Kasumi-1 (cell line): ENCODE measurements at places on chromosomes 2 and 18.

DNA sequence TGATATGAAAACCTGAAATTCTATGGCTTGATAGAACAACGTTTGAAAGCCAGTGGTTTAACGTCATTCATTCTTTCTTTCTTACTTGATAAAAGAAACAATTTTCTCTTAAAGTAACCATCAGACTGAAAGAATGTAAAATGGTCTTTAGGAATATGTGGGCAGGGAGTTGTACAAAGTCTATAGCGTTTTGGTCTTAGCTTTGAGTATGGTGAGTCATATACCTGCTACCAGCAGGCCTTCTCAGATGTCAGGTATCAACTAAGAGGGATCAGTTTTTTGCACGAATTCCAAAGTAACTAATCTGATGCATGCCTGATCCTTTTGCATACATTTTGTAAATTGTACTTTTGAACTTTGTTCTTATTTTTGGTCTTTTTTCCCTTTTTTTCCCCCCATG lies 101.5 kb upstream of the DSEL start:
- no peak for DNase-seq

DNA sequence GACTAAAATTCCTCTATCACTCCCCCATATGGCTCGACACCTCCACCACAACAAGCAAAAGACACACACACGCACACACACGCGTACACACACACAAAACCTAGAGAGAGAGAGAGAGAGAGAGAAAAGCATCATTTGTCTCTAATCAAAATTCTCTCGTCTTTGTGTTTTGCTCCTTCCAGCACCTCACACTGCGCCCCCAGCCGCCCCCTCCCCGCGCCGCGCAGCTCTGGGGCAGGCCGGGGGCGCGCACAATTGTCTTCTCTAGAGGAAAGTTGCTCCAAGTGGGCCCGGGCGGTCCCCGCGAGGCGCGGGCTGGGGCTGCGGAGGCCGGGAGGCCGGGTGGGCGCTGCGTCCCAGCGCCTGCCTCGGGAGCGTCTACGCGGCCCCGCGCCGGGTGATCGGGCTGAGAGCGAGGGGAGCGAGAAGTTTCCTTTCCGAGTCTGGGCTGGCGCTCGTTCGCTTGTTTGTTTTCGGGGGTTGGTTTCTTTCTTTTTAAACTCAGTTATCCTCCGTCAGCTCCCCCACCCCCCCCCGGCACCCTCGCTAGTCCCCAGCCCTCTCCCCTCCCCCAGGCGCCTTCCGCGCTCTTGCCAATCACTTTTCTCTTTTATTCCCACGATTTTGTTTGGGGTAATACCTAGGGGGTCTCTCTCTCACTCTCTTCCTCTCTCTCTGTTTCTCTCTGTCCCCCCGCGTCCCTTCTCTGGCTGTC lies 4.1 kb downstream of the ZEB2 start:
- DNase-seq, result peak; percentile 76

DNA sequence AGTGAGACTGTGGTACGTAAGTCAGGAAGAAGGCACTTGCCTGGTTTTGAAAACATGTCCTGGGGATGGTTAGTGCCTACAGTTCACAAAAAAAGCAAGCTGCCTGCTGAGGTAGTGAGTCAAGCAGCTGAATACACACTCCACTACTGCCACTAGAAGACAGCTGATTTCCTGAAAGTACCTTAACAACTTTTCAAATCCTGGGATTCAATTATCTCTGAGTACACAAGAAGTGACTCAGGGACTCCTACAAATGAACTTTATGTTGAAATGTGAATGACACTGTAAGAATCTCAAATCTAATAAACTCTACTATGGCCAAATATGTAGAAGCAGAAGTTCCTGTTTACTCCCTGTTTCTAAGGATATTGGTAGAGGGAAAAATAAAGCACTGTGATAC lies 58.0 kb upstream of the ARL5A start:
- DNase-seq, result no peak

GRCh38 chr2:57461624-57462023 lies 585.0 kb upstream of the VRK2 start:
- no peak for DNase-seq

- DNase-seq, result no peak
These were observed 127.4 kb upstream of the AQP4 start for GRCh38 chr18:26992926-26993325.

DNA sequence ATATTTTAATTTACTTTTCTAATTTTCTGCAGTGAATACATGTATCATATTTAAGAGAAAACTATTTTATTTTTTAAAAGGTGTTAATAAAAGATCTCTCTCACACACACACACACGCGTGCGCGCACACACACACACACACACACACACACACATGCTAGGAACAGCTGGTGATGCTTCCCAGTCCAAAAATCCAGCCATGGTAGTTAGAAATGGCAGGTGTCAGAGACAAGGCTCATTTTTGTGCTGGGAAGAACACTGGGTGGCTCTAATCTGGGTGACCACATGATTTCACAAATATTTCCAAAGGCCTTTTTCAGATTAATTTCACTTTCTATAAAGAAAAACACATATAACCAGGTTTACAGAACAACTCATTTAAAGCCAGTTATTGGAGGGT lies 104.5 kb upstream of the NCK2 start:
- DNase-seq, result no peak

DNA sequence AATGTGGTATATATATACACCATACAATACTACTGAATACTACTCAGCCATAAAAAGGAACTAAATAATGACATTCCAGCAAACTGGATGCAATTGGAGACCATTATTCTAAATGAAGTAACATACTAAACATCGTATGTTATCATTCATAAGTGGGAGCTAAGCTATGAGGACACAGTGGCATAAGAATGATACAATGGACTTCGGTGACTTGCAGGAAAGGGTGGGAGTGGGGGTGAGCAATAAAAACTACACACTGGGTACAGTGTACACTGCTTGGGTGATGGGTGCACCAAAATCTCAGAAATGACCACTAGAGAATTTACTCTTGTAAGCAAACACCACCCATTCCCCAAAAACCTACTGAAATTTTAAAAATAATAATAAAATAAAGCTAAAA lies 87.9 kb downstream of the RAB31 start:
- DNase-seq, result no peak

GRCh38 chr2:152347076-152347475 lies 12.1 kb downstream of the FMNL2 start:
- DNase-seq, result peak; percentile 15

- DNase-seq, result no peak
These were observed 16.4 kb upstream of the NFU1 start for GRCh38 chr2:69453475-69454129.

DNA sequence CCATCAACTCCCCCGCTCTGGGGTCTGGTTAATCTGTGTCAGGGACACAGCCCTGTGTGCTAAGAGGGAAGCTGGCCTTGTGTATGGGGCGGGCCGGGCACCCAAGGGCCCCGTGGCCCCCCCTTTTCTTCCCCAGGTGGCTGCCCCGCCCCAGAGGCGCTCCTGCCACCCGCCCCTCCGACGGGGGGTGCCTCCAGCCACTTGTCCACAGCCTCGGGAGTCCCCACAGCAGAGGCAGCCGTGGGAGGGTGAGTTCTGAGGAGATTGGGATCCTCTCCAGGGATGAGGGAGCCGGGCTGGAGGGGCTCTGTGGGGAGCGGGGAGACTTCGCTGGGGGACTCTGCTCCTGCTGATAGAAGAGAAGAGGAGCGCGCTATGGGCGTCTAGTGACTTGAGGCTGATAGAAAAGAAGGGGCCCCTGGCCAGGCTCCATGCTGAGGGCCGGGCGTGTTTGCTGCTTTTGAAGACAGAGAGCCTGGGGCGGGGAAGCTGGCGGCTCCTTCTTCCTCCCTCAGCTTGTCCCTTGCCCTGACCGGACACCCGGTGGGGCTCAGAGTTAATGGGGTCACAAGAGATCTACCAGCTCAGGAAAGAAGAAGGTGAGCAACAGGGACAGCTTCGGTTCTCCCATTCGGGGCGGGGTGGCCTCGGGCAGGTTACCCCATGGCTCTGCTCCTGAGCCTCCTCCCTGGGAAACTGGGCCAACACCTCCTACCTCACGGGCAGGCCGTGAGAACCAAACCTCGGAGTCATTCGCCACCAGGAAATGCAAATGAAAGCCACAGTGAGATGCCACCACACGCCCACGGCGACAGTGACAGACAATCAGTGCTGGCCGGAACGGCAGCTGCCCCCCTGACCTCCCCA lies 89.4 kb upstream of the TAF1B start:
- no peak for DNase-seq
